ENCODE measurements at places on chromosomes 3 and 15. TPM values are rescaled to one million over a fixed set of nuclear protein-coding genes. Genes with fewer than 3 reads are reported as not detected.

DNA sequence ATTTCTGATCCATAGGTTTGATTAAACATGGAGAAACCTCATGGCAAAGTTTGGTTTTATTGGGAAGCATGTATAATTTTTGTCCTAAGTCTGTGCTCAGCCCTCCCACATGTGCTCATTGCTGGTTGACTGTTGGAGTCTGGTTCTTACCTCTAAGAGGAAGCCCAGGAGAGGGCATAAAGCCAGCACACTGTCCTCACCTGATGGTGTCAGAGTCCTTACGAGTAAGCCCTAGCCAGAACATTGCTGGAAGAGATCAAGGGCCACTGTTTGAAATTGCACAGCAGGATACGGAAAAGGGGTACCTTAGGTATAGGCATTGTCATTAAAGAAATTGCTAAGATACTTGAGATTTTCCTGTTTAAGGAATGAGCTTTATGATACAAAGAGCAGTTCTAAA, 21.3 kb downstream of the MLH1 start:
- no peak for DNase-seq

DNA sequence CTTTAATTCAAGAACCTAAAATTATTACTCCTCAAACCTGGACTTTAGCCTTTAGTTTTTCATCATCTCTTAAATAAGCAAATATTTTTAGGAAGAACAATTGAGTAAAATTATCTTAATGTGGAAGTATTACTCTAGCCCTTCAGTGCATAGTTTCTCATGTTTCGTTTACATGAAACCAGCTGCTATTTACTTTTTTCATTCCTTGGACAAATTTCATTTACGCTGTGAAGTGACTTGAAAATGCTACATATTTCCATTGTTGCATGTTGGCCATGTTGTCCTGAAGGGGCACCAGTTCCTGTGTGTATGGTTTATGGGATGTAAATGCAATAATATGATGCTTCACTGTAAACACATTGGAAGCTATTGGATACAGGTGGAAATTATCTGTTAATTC, 49.9 kb downstream of the SLC25A26 start:
- no peak for DNase-seq

- no peak for DNase-seq
Measured at GRCh38 chr15:30877070-30877469, 26.6 kb upstream of the FAN1 start.

- no peak for DNase-seq
Measured at GRCh38 chr15:40807888-40808461, 702 bp upstream of the DNAJC17 start.

DNA sequence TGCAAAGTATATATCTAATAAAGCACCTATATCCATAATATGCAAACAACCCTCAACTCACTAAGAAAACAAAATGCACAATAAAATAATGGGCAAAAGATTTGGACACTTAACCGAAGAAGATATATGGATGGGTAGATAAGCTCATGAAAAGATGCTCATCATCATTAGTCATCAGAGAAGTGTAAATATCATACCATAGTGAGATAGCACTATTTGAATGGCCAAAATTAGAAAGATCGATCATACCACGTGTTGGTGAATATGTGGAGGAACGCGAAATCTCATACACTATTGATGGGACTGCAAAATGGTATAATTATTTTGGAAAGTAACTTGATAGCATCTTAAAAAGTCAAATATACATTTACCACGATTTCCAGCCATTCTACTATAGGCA, 40.5 kb downstream of the PLS1 start:
- DNase-seq, result no peak

GRCh38 chr3:151367448-151367847, 17.1 kb downstream of the P2RY12 start:
- no peak for DNase-seq

DNA sequence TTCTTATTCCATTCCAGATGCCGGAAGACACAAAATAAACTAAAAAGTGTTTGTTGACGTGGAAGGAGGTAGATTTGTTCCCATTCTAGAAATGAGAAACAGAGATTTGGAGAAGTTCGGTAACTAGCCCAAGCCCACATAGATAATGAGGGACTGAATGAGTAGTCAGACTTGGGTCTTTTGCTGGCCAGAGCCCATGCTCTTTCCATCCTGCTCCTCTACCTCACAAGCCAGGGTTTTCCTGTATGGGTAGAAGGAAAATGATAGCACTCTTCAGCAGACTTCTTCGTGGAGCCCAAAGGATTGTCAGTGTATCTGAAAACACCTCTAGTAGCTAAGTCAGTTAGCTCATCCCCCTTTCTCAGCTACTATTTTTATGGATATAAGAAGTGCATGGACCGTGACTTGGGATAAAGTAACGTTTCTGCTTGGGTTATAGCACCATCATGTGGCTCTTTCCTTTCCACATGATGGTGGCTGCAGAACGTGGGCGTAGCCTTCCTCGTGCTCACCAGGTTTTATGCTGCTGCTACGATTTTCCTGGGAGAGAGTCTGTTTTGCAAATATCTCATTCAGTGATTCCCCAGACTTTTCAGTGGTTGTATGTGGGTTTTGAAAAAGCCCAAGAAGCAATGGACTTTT, 84.6 kb downstream of the DGKG start:
- no peak for DNase-seq

DNA sequence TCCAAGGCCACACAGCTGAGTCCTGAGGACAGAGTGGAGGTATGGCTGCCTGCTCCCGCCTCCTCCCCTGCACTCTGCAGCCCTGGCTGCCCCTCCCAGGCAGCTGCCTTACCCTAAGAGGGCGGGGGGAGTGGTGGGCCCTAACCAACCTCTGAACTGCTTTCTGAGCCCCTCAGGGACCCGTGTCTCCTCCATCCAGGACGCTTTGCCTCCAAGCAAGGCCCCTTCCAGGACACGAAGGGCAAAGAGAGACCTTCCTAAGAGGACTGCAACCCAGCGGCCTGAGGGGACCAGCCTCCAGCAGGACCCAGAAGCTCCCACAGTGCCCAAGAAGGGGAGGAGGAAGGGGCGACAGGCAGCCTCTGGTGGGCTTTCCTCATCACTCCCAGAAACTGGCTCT, 7.6 kb downstream of the NEIL1 start:
- no peak for DNase-seq

DNA sequence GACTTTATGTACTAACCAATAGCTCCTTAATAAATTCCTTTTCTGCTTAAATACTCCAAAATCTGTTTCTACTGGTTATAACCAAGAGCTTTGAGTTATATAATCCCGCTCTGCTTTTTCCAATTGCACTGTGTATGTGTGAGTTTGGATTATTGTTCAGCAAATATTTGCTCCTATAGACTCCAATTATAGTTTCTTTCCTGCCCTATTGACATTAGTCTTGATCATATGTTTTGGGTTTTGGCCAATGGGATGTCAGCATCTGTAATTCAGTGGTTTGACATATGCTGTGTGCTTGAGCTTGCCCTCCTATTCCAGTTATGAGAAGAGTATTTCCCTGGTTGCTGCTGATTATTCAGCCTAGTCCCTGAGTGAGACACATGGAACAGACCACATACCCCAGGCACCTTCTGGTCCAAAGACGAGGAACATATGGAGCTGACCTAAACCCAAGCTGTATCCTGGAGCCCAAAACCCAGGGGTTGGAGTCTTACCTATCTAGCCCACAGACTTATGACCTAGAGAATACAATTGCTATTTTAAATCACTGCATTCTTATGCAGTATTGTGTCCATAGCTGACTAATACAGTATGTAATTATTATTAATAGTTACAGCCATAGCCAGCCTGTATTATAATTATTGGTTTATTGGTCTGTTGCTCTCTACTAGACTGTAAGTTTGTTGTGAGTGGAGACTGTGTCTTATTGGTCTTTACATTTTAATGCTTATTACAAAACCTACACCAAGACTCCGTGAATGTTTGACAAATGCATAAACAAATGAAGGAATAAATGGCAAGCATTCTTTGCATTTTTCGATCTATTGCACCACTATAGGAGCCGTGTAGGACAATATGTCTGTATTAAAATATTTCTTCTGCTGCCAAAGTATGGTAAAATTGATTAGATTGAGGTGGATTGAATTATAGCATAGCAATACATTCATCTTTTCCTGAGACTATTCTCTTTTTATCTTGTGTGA, 11.7 kb upstream of the ZNF280D start:
- DNase-seq, result no peak

POPDC2 gene
- 5.4 TPM for total RNA-seq

- DNase-seq, result no peak
Measured at GRCh38 chr3:39941931-39942330, 132.5 kb downstream of the MYRIP start.

DNA sequence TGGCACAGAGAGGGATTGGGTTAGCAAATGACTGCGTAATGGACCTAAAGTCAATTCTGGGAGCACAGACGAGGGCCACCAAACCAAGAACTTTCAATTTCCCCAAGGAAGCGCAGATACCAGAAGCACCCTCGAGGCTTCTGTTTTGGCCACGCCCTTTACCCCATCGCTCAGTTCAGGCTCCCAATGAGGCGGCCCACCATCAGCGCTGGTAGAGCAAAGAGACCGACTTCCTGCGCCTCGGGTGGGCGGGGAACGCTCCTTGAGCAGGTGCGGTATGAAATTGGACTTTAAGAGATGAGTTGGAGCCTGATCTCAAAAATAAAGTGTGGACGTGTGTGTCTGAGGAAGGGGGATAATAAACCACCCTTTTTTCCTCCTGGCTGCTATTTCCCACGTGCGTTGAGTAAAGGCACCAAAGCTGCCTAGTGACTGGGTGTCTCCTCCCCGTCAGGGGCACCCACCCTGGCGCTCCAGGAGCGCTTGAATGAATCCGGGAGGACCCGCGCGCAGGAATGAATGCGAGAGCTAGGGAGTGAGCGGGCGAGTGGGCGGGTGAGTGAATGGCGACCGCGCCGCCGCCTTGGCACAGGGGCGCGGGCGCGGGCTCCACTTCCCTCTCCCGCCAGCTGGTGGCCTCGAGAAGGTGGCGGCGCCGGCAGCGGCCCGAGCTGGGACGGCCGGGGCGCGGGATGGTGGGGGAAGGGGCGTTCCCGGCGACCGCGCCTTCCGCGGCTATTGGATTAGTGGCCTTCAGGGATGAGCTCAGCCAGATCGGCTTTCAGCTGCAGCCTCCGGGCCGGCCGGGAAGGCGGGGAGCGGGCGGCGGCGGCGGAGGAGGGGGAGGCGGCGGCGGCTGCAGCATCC, at the start of gene SPSB4:
TSS of gene SPSB4 (plus strand) at position 772 of the 867 bp plus-strand sequence. CDS start 14,758 bp downstream, outside the sequence.
- DNase-seq, result peak; percentile 26

- peak; percentile 71 for DNase-seq
Measured at GRCh38 chr3:120561251-120562045, 34.7 kb upstream of the NDUFB4 start.

DNA sequence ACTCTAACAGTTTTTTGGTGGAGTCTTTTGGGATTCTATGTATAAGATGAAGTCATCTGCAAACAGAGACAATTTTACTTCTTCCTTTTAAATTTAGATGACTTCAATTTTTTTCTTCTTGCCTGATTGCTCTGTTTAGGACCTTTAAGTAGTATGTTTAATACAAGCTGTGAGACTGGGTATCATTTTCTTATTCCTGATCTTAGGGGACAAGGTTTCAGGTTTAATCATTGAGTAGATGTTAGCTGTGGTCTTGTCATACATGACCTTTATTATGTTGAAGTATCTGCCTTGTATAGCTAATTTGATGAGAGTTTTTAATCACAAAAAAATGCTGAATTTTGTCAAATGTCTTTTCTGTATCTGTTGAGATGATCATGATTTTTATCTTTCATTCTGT, 20.6 kb downstream of the GRM2 start:
- DNase-seq, result no peak

DNA sequence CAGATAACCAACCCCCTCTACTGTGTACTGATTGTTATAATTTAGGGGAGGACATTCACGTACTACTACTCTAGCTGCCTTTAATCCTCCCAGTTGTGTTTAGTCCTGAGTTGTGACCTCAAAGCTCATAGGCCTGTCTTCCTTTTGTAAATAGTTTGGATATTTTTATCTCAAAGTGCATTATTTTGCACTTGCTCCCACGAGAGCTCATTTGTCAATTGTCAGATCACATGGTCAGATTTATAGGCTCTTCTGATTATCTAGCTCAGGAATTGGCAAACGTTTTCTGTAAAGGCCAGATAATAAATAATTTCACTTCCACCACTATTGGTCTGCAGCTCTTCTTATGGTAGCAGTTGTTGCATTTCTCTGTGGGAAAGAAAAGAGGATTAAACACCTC, 14.4 kb upstream of the SLC30A4 start:
- no peak for DNase-seq

COLQ gene
- 0.81 TPM for total RNA-seq

CHRM5 gene
- not detected for total RNA-seq

GRCh38 chr3:160084998-160085397, 96.4 kb downstream of the IL12A start:
- no peak for DNase-seq

GRCh38 chr3:105891101-105891500, 22.3 kb upstream of the CBLB start:
- DNase-seq, result no peak

DNA sequence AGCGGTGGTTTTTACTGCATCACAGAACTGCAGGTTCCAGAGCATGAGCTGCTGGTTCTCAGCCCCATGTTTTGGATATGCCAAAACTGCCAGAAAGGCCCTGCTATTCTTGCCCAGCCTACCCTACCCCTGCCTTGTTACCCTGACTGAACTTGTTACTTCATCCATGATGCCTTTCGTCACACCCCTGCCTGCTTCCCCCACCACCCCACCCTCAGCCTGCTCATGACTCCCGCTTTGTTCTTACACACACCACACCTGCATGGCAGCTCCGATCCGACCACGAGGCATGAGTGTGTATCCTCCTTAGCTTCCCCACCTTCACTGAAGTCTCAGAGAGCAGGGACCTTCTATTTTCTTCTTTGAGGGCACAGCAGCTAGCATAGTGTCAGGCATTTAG, 5.1 kb upstream of the TM4SF1 start:
- DNase-seq, result no peak

GRCh38 chr3:39446444-39446843, 21.0 kb upstream of the MOBP start:
- no peak for DNase-seq

GRCh38 chr3:192253138-192253887, 474.0 kb downstream of the FGF12 start:
- no peak for DNase-seq

GRCh38 chr3:38154625-38155255, 10.6 kb upstream of the OXSR1 start:
- no peak for DNase-seq

DNA sequence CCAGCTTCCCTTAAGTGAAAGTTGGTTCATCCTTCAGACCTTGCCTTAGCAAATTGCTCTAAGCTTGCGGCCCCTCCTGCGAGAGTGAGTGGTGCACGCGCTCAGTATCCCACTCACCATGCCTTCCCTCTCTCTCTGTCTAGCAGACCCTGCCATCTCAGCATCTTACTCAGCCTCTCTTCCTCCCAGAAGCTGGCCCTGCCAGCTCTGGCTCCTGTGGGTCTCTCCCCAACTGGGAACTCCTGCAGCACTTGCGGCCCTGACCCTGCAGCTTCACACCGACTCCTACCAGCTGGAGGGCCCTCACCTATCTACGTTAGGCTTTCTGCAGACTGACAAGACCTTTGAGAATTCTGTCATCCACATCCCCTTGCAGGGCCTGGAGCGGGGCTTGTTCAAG, 286.1 kb upstream of the TLE3 start:
- DNase-seq, result no peak

GRCh38 chr15:70466895-70467529, 296.3 kb downstream of the UACA start:
- DNase-seq, result peak; percentile 54

NPTN gene
- total RNA-seq, result 134 TPM

ADGRG7 gene
- not detected for total RNA-seq

NUP210 gene
- 9.8 TPM for total RNA-seq

CHDH gene
- total RNA-seq, result 7.5 TPM

DLEC1 gene
- 0.44 TPM for total RNA-seq

C3orf22 gene
- total RNA-seq, result not detected

Data from thyroid gland (tissue), 4 donors.